ENCODE measurements at places on chromosomes 12 and 14. TPM values are rescaled to one million over a fixed set of nuclear protein-coding genes. Genes with fewer than 3 reads are reported as not detected.

APOF gene
- total RNA-seq, result 0.10 TPM

TSPAN8 gene
- total RNA-seq, result 4.2 TPM

LRRIQ1 gene
- 0.15 TPM for total RNA-seq

DNA sequence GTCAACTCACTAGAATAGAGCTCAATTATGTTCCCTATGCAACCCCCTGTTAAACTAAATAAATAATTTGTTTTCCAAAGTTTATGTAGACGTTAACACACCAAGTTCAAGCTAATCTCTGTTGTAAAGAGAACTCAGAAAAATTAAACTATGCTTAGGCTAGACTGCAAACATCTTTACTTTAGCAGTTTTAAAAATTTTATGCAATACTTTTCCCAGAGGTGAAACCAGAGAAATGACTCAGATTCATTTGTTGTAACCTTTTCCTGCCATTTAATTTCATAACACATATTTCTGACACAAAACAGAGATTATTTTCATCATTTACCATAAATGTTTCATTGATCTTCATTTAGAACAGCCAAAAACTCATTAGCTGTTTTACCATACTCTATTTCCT, 27.4 kb downstream of the ABCC9 start:
- H3K36me3 ChIP-seq, result no peaks in the 10 kb centered on the region
- no peaks in the 10 kb centered on the region for H3K4me1 ChIP-seq
- no peak for DNase-seq
- H3K27ac ChIP-seq, result no peak overlapping the region

GRCh38 chr14:104787736-104788135, 7.8 kb downstream of the AKT1 start:
- no peak overlapping the region for H3K4me3 ChIP-seq
- no peaks in the 10 kb centered on the region for H3K27me3 ChIP-seq
- no peaks in the 10 kb centered on the region for H3K36me3 ChIP-seq
- DNase-seq, result no peak
- no peak overlapping the region for H3K27ac ChIP-seq
- peaks cover 15% of the 10 kb centered on the region for H3K4me1 ChIP-seq

GRCh38 chr12:47481041-47481440, 224.8 kb downstream of the RPAP3 start:
- no peaks in the 10 kb centered on the region for H3K36me3 ChIP-seq
- DNase-seq, result no peak
- peaks cover 12% of the 10 kb centered on the region for H3K27me3 ChIP-seq

GRCh38 chr14:80477388-80478160, 266.3 kb upstream of the DIO2 start:
- H3K4me3 ChIP-seq, result no peak overlapping the region
- H3K27me3 ChIP-seq, result no peaks in the 10 kb centered on the region
- no peaks in the 10 kb centered on the region for H3K36me3 ChIP-seq

- no peak for DNase-seq
- H3K36me3 ChIP-seq, result no peaks in the 10 kb centered on the region
- H3K27ac ChIP-seq, result no peak overlapping the region
- no peak overlapping the region for H3K4me3 ChIP-seq
These were observed 402.0 kb downstream of the SYT1 start for GRCh38 chr12:79266343-79267144.

- peaks cover 38% of the 10 kb centered on the region for H3K4me1 ChIP-seq
- no peaks in the 10 kb centered on the region for H3K27me3 ChIP-seq
- peak overlapping the region; percentile 97 for H3K4me3 ChIP-seq
- H3K27ac ChIP-seq, result peak overlapping the region; percentile 85
- DNase-seq, result no peak
- H3K36me3 ChIP-seq, result peaks cover 25% of the 10 kb centered on the region
These were observed 353 bp downstream of the BAG5 start for GRCh38 chr14:103562179-103562428.

DNA sequence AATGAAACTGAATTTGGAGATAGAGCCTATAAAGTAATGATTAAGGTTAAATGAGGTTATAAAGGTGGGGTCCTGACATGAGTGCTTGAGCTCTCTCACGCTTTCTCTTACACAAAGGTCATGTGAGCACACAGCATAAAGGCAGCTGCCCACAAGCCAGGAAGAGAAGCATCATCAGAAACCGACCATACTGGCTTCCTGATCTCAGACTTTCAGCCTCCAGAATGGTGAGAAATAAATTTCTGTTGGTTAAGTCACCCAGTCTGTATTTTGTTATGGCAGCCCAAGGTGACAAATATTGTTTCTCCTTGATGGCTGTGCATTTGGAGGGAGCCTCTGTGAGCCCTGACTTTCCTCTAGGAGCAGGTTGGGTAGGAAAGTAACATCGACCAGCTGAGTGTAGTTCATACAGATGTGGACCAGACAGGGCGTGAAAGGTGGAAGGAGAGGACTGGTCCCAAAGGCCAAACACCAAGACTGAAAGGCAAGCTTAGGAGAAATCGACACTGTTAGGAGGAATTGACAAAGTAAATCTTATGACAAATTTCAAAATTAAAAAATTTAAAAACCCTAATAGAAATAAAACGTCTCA, 97.6 kb upstream of the SLC38A2 start:
- peaks cover 40% of the 10 kb centered on the region for H3K4me1 ChIP-seq
- H3K4me3 ChIP-seq, result no peak overlapping the region
- H3K36me3 ChIP-seq, result no peaks in the 10 kb centered on the region
- H3K27me3 ChIP-seq, result no peaks in the 10 kb centered on the region
- H3K27ac ChIP-seq, result peak overlapping the region; percentile 94

DNA sequence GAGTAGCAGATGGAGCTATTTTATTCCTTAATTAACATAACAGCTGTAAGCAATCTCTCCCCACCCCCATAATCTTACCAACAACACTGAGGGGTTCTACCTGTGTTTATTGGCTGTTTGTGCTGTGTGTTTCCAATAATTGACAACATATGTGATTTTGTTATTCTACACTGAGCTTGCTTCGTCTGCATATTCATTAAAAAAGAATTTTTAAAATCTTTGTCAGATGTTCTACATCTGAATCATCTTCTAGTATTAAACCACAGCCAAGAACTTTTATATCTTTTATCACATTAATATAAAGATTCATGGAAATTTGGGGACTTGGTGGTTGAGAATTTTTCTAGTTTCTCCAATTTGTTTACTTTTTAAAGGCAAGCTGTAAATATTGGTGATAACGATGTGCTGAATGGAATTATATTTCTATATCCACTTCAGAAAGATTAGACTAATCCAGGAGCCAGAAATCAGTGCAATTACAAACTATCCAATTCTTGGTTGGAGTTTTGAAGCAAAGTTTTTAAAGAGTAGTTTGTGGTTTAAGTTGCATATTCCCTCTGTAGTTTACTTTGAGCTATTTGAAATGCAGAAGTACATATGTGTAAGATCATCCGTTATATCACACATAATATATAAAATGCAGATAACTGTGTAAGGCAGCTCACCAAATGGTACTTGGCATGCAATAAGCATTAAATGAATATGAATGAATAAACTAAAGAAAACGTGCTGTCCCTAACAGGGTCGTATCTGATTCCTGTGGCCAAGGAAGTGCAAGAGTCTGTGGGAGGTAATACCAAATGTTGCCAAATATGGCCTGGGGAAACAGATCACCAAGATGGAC, 206.9 kb downstream of the PELI2 start:
- DNase-seq, result no peak
- H3K36me3 ChIP-seq, result no peaks in the 10 kb centered on the region
- H3K27me3 ChIP-seq, result peaks cover 2% of the 10 kb centered on the region
- no peak overlapping the region for H3K4me3 ChIP-seq
- H3K27ac ChIP-seq, result no peak overlapping the region
- H3K4me1 ChIP-seq, result no peaks in the 10 kb centered on the region

GRCh38 chr14:95142208-95142607, 15.1 kb downstream of the DICER1 start:
- H3K4me1 ChIP-seq, result peaks cover 11% of the 10 kb centered on the region
- no peaks in the 10 kb centered on the region for H3K36me3 ChIP-seq
- H3K4me3 ChIP-seq, result no peak overlapping the region
- no peak overlapping the region for H3K27ac ChIP-seq
- DNase-seq, result no peak

- H3K36me3 ChIP-seq, result no peaks in the 10 kb centered on the region
- no peaks in the 10 kb centered on the region for H3K4me1 ChIP-seq
- H3K27ac ChIP-seq, result no peak overlapping the region
- DNase-seq, result no peak
These were observed 4.5 kb downstream of the CYP46A1 start for GRCh38 chr14:99688629-99689028.

GRCh38 chr12:92068459-92068858, 77.2 kb downstream of the BTG1 start:
- H3K27me3 ChIP-seq, result no peaks in the 10 kb centered on the region
- no peak overlapping the region for H3K4me3 ChIP-seq
- peaks cover 24% of the 10 kb centered on the region for H3K4me1 ChIP-seq
- no peaks in the 10 kb centered on the region for H3K36me3 ChIP-seq

DNA sequence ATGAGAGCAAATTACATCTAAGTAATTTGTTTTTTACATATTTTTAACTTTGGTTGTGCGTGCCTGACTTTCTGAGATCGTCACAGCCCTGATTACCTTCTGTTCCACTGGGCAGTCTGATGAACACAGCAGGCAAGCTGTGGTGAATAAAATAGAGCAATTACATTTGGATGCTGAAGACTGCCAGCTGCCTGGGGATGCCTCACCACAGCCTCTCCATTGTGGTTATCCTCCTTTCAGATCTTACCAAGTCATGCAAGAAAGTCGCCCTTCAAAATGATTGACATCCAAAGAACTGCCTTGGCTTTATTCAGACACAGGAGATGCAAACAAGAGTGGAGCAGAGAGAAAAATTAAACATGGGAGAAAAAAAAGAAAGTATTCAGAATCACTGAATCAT, 456.6 kb upstream of the TMPO start:
- no peaks in the 10 kb centered on the region for H3K36me3 ChIP-seq
- no peaks in the 10 kb centered on the region for H3K27me3 ChIP-seq
- no peak for DNase-seq
- H3K4me1 ChIP-seq, result no peaks in the 10 kb centered on the region
- no peak overlapping the region for H3K27ac ChIP-seq
